HCEC 1CT (cell line): ENCODE measurements at places on chromosomes 2 and 18.

- no peak for DNase-seq
Observed at GRCh38 chr2:232345251-232345650, 33.3 kb upstream of the ALPP start.

GRCh38 chr2:33167622-33168245 is 221.0 kb downstream of the LTBP1 start:
- DNase-seq = no peak

DNA sequence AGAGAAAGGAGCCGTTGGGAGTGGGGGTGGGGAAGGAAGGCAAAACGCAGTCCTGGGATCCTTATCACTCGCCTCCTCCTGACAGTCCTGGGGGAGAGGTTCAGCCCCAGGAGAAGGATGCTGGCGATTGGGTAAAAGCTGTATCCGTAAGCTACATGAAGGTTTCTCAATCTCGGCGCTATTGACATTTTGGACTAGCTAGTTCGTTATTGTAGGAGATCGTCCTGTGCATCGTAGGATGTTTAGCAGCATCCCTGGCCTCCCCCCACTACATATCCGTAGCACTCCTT is 511 bp upstream of the TP53I3 start:
- peak; percentile 41 for DNase-seq

DNA sequence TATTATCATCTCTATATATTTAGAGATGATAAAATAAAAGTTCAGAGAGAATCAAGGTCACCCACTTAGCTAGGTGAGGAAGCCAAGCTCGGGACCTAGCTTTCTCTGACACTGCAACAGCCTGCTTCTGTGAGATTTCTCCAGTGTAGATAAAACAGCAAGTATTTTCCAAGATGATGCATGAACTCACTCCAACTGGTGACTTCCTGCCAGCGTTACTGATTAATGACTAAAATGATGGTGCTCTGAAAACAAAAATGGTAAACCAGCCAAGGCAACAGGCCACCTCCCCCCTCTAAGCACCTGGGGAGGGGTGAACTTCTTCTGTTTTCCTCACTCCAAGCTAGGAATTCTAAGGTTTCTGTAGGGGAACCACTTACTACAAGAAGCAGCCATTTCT is 510.2 kb upstream of the ID2 start:
- DNase-seq = no peak

DNA sequence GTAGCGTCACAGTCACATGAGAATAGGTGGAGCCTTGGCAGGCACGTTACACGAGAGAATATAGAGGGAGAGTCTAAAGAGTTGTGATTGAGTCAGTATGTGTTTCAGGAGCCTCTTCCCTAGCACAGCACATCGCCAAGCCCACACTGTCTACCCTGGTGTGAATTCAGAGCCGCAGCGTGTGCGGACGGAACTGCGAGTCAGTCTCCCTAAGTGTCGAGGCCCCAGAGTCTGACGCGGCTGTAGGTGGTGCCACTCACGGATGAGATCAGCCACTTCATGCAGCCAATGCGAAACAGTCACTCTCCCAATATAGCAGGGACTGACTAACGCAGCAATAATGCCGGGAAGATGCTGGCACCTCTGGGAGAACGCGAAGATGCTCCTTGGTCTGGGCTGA is 587.3 kb upstream of the ID2 start:
- no peak for DNase-seq
